Brain (organoid and tissue), 16 donors: ENCODE measurements at places on chromosomes 4 and X.

- DNase-seq = no peak
These were observed 1411.2 kb downstream of the RAPGEF2 start for GRCh38 chr4:160514126-160514525.

DNA sequence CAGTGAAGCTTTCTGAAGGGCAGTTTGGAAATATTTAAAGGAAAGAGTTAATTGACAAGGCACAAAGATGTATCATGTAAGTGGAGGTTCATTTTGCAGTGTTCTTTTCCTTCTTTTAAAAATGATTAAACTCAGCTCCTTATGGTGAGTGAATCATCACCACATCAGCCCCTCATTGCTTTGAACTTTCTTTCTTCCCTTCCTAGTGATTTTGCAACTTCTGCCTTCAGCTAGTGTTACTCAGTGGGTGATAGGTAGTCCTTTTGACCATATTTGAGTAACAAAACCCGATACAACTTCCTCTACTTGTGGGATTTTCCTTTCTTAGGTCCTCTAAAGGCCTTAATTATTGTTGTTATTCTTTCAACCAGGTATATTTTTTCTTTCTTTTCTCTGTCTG, 8.2 kb downstream of the ZCCHC4 start:
- DNase-seq = no peak

DNA sequence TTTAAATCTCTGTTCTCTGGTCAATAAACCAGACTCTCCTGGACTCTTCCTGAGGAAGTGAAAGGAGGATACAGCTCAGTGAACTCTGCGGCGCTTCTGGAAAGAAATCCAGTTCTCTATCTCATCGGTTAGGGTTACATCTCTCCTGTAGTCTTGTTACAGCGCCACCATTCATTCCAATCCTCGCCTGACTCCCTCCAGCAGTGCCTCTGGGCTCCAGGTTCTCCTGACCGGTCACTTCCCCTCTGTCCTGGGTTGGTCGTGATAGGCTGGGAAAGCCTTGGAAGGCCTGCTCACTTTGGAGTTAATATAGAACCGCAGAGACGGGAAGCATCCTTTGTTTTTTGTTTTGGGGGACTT, 97.0 kb upstream of the STOX2 start:
- no peak for DNase-seq

- DNase-seq = no peak
These were observed 7.2 kb upstream of the MRFAP1 start for GRCh38 chr4:6633091-6633906.

- DNase-seq = no peak
These were observed 96.5 kb downstream of the GATB start for GRCh38 chr4:151664289-151664688.

DNA sequence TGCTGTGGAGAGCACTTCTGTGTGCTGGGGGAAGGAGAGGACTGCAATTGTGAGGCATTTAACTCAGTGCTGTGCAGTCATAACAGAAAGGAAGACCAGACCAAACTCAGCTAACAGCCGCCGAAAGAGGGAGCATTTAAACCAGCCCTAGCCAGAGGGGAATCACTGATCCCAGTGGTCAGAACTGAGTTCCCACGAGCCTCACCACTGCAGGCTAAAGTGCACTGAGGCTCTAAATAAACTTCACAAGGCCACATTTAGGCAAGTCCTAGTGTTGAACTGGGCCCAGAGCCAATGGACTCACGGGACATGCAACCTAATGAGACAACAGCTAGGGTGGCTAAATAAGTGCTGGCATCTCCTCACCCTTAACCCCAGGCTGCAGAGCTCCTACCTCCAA, 20.4 kb downstream of the IQCM start:
- DNase-seq = no peak

DNA sequence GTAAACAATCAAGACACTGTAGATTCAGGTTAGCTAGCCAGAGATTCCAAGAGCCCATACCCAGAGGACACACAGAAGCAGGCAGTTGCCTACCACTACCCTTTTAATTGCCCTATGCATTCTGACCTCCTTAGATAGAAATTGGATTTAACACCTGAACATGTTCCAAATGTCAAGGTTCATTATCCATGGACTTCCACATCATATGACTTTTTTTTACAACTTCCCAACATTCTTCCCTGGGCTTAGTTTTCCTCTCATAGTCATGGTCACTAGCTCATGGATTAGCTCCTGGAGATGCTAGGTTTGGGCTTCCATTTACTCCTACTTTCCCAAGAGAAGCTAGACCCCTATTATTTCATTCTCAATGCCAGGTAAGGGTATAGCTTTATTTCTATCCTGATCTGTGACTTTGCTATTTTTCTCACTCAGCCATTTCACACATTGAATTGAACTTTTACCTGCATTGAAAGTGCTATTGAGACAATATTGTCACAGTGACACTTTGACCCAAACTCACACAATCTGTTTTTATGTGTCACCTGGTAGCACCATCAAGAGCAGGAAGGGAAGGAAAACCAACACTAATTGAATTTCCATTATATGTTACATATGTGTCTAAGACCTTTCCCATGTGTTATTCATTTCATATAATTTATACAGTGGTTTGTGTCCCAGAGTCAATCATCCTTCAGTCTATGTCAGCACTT, 44.0 kb upstream of the PRKG2 start:
- DNase-seq = no peak

GRCh38 chrX:84907324-84907968, 96.2 kb upstream of the APOOL start:
- DNase-seq = peak; percentile 4

- DNase-seq = no peak
These were observed 5.7 kb upstream of the HERC5 start for GRCh38 chr4:88451205-88451604.

DNA sequence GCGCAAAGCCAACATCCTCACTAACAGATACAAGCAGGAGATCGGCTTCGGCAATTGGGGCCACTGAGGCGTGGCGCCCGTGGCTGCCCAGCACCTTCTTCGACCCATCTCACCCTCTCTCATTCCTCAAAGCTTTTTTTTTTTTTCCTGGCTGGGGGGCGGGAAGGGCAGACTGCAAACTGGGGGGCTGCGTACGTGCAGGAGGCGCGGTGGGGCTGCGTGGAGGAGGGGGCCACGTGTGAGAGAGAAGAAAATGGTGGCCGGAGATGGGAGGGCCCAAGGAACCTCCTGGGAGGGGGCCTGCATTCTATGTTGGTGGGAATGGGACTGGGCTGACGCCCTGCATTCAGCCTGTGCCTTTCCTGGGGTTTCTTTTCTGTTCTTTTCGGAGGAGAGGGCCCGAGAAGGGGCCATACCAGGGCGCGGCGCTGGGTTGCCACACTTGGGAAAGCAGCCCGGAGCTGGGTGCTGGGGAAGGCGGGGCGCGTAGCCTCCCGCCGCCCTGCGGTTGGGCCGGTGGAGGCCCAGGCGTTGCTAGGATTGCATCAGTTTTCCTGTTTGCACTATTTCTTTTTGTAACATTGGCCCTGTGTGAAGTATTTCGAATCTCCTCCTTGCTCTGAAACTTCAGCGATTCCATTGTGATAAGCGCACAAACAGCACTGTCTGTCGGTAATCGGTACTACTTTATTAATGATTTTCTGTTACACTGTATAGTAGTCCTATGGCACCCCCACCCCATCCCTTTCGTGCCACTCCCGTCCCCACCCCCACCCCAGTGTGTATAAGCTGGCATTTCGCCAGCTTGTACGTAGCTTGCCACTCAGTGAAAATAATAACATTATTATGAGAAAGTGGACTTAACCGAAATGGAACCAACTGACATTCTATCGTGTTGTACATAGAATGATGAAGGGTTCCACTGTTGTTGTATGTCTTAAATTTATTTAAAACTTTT, 4.5 kb downstream of the MID1IP1 start:
- DNase-seq = peak; percentile 45

DNA sequence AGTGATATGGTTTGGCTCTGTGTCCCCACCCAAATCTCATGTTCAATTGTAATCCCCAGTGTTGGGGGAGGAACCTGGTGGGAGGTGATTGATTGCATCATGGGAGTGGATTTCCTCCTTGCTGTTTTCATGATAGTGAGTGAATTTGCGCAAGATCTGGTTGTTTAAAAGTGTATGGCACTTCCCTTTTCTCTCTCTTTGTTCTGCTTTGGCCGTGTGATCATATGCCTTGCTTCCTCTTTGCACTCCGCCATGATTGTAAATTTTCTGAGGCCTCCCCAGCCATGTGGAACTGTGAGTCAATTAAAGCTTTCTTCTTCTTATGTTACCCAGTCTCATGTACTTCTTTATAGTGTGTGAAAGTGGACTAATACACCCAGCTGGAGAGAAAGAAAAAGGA, 113.0 kb upstream of the AADAT start:
- no peak for DNase-seq

DNA sequence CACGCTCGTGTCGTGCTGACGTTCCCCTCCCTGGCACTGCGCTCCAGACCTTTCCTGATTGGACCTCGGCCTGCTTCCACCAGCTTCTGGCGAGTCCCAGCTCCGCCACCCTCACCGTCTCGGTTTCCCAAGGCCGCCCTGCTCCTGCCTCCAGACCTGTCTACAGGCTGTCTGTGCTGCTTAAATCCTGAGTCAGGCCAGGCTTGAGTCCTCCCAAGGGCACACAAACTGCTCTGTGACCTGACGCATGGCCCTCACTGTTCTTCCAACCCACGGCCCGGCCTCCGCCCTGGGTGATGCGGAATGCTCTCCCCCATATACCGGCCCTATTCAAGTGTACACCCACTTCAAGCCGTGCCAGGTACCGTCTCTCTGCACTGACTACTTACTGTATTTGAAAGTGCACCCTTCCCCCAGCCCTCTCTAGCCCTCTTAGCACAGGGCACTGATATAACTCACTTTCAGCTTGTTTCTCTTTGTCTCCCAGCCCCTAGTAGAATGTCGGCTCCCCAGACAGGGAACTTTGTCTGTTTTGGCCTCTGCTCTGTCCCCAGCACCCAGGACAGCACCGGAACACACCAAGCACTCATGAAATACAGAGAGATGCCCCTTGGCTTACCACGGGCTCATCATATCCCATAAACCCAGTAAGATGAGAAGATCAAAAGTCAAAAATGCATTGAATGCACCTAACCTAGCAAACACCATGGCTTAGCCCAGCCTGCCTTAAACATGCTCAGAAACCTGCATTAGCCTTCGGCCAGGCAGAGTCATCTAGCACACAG, 63.1 kb upstream of the AFAP1 start:
- no peak for DNase-seq

DNA sequence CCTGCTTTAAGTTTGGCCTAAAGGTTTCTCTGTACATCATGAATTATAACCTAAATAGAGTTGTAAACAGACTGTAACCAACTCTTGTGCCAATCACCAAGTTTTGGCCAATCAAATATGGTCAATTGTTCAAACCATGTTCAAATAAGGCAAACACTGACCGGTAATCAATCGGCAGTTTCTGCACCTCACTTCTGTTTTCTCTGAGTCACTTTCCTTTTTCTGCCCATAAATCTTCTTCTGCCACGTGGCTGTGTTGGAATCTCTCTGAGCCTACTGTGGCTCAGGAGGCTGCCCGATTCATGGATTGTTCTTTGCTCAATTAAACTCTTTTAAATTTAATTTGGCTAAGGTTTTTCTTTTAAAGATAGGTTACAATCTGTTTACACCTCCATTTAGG, 16.5 kb upstream of the ENPP6 start:
- no peak for DNase-seq

DNA sequence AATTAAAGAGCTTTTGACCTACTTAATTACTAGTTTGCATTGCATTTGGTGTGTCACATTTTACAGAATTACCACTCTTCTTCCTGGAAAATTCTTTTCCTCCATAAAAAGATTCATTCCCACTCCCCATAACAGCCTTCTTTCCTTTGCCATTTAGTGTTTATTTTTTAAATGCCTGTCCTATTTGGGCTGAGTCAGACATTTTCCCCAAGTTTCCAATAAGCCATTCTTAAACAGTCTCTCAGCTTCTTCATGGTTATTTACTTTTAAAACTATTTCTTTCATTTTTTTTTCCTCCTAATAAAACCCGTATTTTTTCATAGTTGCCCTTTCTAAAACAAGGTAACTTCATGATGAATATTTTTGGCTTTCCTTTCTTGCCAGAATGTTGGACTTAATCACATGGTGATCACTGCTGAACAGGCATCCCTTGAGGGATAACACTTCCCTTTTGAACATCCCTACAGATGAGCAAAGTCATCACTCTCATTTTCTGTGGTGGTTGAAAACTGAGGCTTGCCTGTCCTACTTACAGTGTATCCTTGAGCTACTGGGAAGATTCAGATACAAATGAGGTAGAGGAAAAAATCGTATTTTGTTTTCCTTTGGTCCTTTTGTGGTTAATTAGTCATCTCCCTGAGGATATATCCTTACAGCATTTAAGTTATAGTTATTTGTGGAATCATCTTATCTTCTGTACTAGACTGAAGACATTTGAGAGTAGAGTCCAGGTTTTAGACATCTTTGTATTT, 520.5 kb upstream of the NR3C2 start:
- no peak for DNase-seq

DNA sequence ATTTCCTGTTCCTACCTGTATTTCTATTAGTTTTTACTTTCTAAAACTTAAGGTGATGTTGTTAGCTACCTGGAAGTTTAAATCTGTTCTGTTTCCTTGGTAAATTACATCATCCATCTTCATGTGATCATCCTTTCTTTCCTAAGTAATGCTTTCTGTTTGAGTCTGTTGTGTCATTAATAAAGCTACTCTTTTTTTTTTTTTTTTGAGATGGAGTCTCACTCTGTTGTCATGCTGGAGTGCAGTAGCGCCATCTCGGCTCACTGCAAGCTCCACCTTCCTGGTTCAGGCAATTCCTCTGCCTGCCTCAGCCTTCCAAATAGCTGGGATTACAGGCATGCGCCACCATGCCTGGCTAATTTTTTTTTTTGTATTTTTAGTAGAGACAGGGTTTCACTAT, 73.3 kb downstream of the FIP1L1 start:
- DNase-seq = no peak

DNA sequence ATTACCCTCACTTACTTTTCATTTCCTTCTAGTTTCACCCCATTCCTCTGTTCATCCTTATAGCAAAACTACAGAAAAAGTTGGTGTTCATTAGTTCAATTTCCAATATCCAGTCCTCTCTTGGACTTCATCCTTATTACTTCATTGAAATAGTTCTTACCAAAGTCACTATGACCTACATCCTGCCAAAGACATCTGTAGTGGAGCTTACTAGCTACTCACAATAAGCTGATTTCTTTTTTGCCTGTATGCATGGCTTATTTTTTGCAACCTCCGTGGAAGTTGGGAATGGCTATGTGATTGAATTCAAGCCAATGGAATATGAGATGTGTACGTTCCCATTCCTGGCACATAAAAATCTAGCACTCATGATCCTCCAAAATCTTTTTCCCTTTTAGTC, 4.6 kb upstream of the CDKL2 start:
- DNase-seq = no peak

GRCh38 chr4:176150704-176151103, 44.7 kb downstream of the SPATA4 start:
- DNase-seq = peak; percentile 12

DNA sequence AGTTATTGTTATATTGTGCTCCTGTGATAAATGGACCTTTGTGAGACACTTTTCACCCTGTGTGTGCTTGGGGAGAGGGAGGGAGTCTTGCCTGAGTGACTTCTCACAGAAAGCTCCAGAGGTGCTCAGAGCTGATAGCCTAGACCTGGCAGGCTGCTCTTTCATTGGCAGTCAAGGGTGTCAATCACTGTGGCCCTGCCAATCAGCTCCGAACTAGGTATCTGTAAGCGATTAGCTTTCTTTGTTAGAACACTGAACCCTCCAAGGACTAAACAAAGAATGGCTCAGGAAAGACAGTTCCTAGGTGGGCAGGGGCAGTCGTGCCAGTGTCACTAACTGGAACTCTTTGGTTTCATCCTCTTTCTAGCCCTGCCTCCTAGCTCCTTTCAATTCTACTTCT, 2.7 kb upstream of the NALF2 start:
- peak; percentile 91 for DNase-seq

- DNase-seq = no peak
These were observed 162.3 kb downstream of the STIM2 start for GRCh38 chr4:27022963-27023362.

- DNase-seq = no peak
These were observed 40.2 kb downstream of the ADH7 start for GRCh38 chr4:99394896-99395295.
